ENCODE measurements at places on chromosomes 16 and 17.

DNA sequence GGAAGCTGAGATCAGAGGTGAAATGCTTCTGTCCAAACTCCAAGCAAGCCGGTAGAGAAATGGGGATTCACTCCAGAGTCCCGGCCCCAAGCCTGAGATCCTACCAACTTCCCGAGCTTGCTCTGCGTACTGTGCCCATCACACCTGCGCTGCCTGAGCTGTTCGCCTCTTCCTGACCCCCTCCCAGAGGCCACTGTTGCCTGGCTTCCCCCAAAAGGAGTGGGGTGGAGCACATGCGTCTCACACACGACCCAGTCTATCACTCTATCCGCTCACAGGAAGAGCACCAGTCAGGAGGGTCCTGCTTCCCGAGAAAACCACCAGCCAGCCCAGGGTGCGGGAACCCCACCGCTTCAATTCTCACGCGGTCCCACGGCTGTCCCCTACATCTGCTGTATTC is 13.5 kb upstream of the C16orf95 start:
- DNase-seq: no peak

DNA sequence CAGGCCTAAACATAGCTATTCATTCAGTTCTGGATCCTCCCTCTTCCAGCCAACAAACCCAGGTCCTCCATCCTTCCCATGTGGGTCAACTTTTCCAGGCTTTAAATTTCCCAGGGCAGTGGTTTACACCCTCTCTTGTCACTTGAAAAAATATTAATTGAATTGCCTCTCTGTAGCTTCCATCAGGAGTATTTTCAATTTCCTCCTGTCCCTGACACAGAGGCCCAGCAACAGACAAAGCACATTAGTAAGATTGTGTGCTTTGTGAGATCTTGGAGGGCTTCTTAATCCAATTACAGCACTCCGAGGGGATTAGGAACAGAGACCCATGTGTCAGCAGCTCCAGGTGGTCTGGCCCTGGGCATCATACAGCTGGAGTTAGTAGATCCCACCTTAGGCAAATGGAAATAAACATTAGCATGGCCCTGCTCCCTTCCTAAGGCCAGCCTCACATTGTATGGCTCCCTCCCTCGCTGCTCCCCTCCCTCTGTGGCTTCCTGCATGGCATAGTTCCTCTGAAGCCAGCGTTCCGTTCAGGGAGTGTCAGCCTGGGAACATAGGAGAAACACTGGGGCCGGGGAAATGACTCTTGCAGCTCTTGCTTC is 132.7 kb upstream of the HSBP1 start:
- DNase-seq: no peak

DNA sequence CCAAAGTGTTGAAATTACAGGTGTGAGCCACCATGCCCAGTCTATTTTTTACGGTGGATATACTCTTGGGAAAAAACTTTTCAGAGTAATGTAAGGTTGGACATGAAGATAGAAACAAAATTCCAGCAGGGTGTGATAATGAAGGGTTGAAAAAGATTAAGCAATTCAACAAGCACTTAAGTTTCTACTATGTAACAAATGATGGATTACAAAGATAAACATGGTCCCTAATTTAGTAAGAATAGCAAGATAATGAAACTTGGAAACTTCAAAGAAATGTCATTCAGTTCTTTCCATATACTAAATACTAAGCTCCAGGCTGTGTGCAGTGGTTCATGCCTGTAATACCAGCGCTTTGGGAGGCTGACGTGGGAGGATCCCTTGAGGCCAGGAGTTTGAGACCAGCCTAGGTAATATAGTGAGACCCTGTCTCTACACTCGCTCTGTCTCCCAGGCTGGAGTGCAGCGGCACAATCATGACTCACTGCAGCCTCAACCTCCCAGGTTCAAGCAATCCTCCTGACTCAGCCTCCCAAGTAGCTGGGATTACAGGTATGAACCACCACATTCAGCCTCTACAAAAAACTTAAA is 31.0 kb downstream of the PSMD12 start:
- no peak for DNase-seq

DNA sequence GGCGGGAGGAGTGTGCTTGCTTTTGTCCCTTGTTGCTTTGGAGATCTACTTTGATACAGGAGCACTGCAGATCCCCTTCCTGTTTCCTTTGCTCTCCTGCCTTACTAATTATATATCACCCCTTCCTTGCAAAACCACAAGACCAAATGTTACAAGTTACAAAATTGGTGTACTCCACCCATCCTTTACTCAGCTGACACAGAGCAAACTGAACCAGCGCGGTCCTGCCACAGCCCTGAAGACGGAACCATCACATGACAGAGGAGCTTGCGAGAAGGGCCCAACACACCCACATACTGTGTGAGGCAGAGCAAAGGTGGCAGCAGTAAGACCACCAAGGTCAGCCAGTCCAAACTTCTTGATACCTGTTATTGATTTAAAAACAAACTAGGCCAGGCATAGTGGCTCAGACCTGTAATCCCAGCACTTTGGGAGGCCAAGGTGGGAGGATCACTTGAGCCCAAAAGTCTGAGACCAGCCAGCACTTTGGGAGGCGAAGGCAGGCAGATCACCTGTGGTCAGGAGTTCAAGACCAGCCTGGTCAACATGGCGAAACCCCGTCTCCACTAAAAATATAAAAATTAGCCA is 33.2 kb downstream of the CYTH1 start:
- no peak for DNase-seq

DNA sequence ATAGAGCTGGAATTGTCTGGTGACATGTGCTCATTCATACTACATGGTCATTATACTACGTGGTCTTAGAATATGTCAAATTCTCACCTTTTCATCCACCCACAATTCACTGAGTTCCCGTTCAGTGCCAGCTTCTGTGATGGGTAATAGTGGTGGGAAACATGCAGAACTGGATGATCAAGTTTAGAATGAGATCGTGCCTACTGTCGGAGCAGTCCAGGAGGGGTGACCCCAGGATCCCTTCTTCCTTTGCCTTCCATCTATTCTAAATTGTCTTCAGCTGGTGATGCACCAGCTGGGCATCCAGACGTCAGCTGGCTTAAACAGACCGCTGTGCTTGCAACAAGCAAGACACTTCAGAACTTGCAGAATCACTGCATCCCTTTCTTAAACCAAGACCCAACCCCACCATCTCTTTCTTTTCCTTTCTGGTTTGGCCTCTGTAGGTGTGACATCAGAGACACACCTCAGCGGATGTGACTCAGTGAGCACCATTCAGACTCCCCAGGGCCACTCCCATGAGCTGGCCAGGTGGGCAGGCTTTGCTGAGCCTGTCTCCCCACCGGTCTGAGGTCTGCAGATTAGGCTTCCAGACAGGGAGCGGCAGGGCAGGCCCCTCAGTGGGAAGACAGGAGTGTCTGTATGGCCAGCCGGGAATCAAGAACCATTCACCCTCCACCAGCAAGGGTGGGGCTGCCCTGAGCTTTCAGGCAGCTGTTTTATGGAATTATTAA is 18.1 kb downstream of the C17orf100 start:
- no peak for DNase-seq

All from brain (organoid and tissue), 16 donors.